ENCODE measurements at places on chromosomes 12 and 14.

DNA sequence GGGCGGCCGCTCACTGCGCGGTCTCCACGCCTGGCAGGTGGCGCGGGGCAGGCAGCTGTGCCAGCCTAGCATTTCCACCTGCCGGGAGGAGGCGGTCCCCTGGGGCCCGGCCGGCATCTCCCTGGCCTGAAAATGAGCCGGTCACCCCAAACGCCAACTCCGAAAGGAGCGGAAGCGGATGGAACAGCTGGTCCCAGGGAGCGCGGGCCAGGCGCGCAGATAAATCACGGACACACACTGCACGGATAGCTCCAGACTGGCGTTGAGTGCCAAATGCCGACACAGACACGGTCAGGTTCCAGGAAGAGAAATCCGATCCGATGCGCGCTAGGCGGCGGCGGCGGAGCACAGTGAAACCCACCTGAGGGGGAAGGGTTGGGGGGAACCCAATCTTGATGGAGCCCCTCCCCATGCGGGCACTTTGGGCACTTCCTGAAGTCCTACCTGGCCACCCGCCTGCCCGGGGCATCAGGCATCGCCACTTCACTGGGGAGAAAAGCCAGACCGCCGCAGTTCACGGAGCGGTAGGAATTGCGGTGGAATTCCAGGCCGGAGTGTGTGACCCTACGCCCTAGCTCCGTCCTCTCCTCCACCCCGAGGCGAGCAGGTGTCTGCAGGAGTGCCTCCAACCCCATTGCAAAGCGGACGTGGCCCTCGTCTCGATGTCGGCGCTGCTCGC lies 624 bp upstream of the PLEKHD1 start:
- peak; percentile 8 for DNase-seq

- no peak for DNase-seq
Observed at GRCh38 chr12:21144309-21144708, 13.3 kb downstream of the SLCO1B1 start.

DNA sequence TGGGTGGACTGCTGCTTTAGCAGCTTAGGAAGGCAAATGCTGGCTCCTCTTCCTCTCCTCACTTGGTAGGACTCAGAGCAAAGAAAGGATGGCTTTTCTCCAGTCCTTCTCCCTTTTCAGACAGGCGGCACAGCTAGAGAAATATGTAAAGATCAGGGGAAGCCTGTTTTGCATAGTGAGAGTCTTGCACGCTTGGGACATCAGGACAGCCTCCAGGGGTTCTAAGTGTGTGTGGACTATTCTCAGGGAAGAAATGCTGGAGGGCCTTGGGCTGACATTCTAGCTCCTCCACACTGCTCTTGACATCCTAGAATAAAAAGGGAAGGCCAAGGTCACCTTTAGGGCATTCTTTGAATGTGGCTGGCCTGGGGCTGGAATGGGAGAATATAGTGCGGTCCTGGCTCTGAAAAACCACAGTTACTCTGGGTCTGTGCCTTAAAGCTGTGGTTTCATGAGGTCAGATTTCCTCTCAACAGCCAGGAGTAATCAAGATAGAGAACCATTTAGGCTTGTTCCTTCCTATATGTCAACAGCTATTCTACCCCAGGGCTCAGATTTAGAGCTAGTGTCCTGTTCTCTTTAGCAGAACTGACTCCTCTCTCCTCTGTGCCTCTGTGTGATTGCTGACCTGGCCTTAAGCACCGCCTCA lies 24.3 kb downstream of the CMA1 start:
- DNase-seq, result no peak

GRCh38 chr12:74917743-74918142 lies 291.9 kb downstream of the KCNC2 start:
- DNase-seq, result no peak

GRCh38 chr12:16154990-16155389 lies 122.5 kb downstream of the SLC15A5 start:
- DNase-seq, result no peak

DNA sequence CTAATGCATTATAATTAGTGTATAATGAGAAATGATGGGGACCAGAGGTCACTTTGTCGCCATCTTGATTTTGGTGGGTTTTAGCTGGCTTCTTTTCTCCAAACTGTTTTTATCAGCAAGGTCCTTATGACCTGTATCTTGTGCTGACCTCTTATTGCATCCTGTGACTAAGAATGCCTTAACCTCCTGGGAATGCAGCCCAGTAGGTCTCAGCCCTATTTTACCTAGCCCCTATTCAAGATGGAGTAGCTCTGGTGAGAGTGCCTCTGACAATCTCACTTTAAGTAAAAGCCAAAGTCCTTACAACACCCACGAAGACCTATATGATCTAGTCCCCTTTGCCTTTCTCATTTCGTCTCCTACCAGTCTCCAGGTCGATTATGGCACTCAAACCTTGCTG lies 28.3 kb upstream of the STRAP start:
- DNase-seq, result no peak

DNA sequence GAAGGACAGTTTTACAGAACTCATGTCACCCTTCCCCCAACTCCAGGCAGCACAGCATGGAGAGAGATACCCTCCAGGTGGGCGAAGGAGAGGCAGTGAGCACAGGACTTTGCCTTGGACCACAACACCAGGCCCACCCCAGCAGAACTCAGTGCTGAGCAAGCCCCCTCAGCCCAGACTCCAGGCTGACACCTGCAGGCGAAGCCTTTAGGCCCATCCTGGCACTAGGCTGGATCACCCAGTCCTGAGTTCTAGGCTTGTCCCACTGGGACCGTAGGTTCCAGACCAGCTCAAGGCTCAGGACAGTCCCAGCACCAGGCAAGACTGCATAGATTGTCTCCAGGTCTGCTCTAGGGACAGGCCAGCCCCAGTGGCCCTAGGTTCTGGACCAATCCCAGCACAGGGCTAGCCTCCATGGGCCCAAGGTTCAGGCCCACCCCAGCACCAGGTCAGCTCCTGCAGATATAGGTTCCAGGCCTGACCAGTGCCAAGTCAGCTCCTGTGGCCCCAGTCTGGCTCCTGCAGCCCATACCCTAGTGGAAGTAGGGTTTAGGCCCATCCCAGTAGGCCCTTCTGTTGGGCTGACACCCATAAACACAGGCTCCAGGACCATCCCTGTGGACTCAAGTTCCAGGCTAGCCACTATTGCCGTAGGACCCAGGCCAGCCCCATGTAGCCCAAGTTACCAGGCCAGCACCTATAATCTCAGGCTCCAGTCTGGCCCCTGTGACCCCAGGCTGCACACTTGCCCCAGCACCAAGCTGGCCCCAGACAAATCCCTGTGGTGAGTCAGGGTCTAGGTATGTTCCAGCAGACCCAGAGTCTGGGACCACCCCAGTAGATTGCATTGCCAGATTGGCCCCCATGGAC lies 9.4 kb downstream of the WASHC3 start:
- DNase-seq, result no peak

DNA sequence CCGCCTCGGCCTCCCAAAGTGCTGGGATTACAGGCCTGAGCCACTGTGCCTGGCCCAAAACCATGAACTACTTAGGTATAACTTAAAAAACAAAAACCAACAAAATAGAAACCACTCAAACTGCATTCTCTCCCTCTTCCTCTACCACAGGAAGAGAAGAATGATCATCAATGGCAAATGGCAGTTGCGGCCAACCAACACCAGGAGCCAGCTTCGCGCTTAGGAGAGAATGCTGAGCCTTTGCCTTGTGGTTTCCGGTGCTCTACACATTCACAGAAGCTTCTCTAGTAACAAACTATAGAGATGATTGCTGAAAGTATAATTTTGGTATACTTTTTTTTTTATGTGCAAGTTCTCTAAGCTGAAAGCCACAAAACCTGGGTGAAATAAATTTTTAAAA lies 17.1 kb downstream of the CATSPERB start:
- DNase-seq, result peak; percentile 65

Measured in activated CD4-positive, alpha-beta T cell treated with anti-CD3 and anti-CD28 coated beads for 36 hours (primary cell).